Keratinocyte (primary cell): ENCODE measurements at places on chromosomes 11 and 22.
A peak's percentile ranks its signal among the peaks of the same experiment; 100 is the strongest.

DNA sequence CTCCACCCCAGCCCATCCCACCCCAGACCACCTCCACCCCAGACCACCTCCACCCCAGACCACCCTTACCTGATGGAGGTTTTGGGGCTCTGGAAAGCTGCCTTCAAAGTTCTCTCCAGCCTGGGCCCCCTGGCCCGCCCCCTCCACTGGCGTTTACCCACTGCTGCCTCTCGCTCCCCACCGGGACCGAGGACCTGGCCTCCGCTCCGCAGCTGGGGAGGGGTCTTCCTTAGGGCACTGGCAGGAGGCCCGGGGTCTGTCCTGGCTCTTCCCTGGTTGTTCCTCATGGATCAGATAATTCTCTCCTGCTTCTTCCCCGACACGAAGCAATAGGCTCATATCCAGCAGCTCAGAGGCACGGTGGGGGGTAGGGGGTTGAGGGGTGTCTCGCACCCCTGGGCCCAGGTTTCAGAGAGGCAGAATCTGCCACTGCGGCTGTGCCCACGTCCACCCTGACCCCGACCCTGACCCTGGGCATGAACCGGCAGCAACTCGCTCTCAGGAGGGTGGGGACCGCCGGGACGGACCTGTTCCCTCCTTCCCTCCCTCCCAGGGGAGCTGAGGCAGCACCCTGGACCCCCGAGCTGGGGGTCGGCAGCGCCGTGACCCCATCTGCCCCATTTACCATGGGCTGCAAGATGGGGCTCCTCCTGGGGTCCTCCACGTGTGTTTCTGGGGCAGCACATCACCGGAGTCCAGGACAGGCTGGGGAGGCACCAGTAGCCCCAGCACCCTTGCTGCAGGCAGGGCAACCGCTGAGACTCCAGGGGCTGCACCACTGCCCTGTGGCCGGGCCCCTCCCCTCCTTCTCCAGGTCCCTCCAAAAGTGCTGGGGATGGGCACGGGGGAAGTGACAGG, 12.9 kb downstream of the KRTAP5-5 start:
- no peak overlapping the region for H3K27ac ChIP-seq
- H3K4me1 ChIP-seq, result no peaks in the 10 kb centered on the region
- H3K4me3 ChIP-seq, result no peak overlapping the region
- peaks cover 28% of the 10 kb centered on the region for H3K27me3 ChIP-seq
- no peak for DNase-seq

DNA sequence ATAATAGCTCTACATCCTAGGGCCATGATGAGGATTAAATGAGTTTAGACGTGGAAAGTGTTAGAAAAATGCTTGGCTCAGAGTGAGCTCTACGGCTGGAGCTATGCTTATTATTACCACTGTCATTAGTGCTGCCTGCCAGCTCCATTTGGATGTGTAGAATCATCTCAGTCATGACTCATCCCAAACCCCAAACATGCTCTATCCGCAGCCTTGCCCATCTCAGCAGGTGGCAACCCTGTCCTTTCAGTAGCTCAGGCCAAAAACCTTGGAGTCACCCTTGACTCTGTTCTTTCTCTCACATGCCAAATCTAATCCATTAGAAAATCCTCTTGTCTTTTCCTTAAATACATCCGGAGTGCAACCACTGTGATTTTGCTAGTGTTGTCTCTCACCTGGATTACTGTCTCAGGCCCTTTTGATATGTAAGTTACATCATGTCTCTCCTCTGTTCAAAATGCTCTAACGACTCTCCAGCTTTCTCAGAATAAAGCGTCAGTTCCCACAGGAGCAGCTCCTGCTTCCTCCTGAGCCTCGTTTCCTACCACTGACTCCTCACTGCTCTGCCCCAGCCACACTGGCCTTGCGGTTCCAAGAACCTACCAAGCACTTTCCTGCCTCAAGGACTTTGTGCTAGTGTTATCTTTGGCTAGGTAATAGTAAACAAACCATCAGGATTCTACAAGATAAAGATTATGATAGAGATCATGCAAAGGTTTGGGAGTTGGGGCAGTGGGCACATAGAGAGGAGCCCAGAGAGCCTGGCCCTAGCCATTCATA, 10.5 kb upstream of the CHRM1 start:
- DNase-seq, result no peak
- H3K27me3 ChIP-seq, result peaks cover 26% of the 10 kb centered on the region
- no peaks in the 10 kb centered on the region for H3K36me3 ChIP-seq
- H3K27ac ChIP-seq, result no peak overlapping the region
- no peak overlapping the region for H3K4me3 ChIP-seq

GRCh38 chr11:73752216-73752867, 8.5 kb downstream of the RAB6A start:
- no peak overlapping the region for H3K4me3 ChIP-seq
- H3K4me1 ChIP-seq, result peaks cover 5% of the 10 kb centered on the region
- no peak for DNase-seq
- no peaks in the 10 kb centered on the region for H3K36me3 ChIP-seq
- H3K27ac ChIP-seq, result no peak overlapping the region
- H3K27me3 ChIP-seq, result no peaks in the 10 kb centered on the region

DNA sequence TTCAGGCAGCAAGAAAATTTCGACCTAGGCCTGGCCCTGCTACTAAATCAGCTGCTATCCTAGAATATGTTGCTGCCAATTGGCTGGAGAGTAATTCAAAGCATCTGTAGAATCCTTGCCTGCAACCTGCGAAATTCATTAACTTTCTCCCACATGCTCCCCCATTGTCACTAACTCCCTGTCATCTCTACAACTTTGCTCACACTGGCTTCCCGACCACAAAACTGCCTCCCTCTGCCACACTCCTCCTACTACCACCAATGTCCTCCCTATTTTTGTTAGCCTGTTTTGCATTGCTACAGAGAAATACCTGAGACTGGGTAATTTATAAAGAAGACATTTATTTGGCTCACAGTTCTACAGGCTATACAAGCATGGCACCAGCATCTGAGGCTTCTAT, 570.6 kb downstream of the INSC start:
- H3K27ac ChIP-seq, result no peak overlapping the region
- no peaks in the 10 kb centered on the region for H3K36me3 ChIP-seq
- DNase-seq, result no peak
- no peak overlapping the region for H3K4me3 ChIP-seq

DNA sequence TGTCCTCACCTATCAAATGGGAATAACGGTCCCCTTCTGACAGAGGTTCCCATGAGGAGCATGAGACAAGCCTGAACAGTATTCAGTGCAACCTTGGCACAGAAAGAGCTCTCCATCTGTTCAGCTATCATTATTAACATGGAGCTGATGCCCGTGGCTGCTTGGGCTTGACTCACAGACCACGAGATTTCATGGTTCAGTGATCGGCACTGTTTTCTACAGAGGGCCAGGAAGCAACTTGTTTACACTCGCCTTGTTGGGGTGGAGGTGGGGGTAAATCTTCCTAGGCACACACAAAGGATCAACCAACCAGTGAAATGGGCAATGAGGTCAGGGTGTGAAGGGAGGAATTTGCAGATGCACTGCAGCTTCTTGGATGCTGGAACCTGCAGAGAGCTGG, 88.2 kb downstream of the CWC15 start:
- DNase-seq, result no peak
- no peaks in the 10 kb centered on the region for H3K27me3 ChIP-seq
- H3K36me3 ChIP-seq, result peaks cover 30% of the 10 kb centered on the region
- H3K4me1 ChIP-seq, result peaks cover 35% of the 10 kb centered on the region

DNA sequence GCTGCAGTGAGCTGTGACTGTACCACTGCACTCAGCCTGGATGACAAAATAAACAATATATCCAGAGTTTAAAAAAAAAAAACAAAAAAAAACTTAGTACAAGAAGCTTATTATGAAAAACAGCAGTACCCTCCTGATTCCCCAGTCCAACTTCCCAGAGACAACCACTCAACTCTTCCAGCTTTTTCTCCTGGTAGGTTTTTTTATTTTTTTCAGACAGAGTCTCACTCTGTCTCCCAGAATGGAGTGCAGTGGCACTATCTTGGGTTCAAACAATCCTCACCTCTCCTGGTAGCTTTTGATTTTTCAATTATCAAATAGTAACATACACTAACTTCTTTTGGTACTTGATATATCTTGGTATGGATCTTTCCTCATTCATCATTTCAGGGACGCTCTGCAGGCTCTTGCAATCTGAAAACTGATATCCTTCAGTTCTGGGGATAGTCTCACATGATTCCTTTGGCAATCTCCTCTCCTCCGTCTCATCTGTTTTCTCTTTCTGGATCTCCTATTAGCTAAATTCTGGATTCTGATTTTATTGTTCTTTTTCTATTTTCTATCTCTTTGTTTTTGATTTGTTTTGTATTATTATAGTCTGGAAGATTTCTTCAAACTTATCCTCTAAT, 44.9 kb downstream of the ALG9 start:
- no peak overlapping the region for H3K27ac ChIP-seq
- no peak for DNase-seq
- H3K36me3 ChIP-seq, result no peaks in the 10 kb centered on the region
- H3K4me3 ChIP-seq, result no peak overlapping the region

GRCh38 chr11:74135127-74135840, 35.5 kb downstream of the C2CD3 start:
- DNase-seq, result peak; percentile 77
- H3K36me3 ChIP-seq, result peaks cover 3% of the 10 kb centered on the region
- no peaks in the 10 kb centered on the region for H3K27me3 ChIP-seq
- H3K4me3 ChIP-seq, result no peak overlapping the region
- peaks cover 28% of the 10 kb centered on the region for H3K4me1 ChIP-seq
